ENCODE measurements at places on chromosomes 5 and 9.

DNA sequence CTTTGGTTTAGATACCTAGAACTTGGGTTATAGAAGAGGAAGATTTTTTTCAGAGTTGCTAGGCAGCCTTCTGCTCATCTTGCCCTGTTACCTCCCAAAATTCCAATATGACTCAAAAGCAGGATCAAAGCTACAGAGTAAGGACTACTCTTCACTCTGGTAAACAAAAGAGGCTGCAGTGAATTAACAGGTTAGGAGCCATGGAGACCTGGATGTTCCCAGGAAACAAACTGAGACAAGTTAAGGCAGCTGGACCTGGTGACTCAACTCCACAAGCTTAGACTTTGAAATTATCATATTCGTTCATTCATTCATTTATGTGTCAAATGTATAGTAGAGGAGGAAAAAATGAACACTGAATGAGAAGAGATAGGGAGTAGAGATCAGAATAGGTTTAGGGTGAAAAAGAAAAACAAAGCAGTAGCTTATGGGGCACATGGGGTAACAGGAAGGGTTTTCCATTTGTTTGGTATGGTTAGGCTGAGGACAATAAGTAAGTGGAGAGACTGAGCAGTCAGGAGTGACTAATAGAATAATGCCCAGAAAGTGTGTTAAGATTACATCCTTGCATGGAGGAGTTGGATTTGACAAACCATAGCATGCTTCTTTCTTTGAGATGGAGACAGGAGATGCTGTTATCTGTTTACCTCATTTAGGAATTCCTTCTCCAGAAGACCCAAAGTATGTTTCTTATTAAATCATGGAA is 464.0 kb upstream of the ZNF608 start:
- DNase-seq = peak; percentile 16

DNA sequence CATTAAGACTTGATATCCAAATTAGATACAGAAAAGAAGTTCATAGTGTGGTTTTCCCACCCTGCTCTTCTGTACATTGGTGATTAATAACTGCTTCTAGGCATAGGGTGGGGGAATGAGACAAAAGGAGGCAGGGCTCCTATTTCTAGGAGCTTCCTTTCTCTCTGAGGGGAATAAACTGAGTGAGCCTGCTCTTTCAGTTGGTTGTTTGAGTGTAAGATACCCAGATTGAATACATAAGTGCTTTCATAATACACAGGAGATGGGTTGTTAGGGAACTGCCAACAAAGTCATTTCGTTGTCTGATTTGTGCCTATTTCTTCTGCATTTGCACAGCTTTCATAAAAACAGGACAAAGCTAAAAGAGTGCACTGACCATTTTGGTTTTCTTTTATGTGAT is 48.9 kb upstream of the TTC23L start:
- no peak for DNase-seq

GRCh38 chr5:79069488-79070349 is at the start of the genes BHMT2 and DMGDH:
Gene BHMT2, plus strand, starts transcription at chr5:79069767. Its CDS starts 16 bp downstream, at chr5:79069783.
Gene DMGDH, minus strand, starts transcription at chr5:79069674. Its CDS starts 54 bp downstream, at chr5:79069620.
- DNase-seq = no peak

DNA sequence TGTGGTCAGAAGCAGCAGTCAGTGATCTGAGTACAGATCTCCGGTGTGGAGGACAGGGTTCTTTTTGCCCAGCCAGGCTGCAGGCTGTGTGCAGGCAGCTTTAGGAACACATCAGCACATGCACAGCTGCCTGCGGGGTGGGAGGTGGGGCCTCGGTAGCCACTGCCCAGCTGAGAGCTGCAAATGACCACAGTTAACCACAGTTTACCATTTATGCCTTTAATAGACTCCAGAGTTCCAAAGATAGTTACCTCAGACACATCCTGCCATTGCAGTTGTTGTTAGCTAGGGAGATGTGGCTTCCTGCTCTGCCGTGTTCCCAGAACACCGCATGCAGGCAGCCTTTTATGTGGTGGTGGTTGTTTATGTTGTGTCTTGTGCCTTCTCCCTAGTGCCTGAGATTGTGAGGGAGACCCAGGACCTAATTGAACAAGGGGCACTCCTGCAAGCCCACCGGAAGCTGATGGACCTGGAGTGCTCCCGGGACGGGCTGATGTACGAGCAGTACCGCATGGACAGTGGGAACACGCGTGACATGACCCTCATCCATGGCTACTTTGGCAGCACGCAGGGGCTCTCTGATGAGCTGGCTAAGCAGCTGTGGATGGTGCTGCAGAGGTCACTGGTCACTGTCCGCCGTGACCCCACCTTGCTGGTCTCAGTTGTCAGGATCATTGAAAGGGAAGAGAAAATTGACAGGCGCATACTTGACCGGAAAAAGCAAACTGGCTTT is 10.2 kb downstream of the EXOC3 start:
- no peak for DNase-seq

- DNase-seq = no peak
Measured at GRCh38 chr9:85594316-85594715, 147.4 kb downstream of the AGTPBP1 start.

GRCh38 chr9:91678807-91679580 is 255.4 kb upstream of the NFIL3 start:
- no peak for DNase-seq

DNA sequence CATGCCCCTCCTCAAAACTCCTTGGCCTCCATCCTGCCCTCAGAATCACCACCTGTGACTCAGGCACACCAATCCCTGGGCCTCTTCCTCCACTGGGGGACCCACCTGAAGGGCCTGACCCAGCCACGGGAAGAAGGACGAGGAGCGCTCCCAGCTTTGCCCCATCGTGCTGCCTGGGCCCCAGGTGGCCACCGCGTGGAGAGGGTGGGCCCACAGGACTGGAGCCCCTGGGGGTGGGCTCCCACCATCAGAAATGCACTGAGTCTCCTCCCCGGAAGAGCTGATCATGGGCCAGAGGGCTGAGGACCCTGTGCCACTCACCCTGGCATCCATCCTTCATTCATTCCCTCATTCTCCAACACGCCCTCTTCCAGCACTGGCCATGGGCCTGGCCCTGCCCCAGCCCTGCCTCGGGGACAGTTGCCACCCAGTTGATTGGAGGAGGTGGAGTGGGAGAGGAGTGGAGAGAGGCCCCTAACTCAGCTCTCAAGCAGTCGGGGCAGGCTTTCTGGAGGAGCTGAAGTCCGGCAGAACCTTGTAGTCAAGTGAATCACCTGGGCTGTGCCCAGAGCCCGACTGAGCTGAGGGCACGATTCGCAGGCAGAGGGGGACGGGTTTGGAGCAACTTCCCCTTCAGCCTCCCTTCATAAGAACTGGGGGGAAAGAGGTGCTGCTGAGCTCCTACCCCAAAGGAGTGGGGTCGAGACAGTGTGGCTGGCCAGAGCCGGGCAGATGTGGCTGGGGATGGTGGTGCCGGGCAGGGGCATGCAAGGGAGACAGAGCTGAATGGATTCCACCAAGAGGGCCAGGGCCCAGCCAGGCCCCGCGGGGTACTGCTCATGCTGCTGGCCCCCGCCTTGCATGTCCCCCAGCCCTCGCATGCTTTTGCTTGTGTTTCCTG is 29.6 kb downstream of the DNM1 start:
- DNase-seq = no peak

DNA sequence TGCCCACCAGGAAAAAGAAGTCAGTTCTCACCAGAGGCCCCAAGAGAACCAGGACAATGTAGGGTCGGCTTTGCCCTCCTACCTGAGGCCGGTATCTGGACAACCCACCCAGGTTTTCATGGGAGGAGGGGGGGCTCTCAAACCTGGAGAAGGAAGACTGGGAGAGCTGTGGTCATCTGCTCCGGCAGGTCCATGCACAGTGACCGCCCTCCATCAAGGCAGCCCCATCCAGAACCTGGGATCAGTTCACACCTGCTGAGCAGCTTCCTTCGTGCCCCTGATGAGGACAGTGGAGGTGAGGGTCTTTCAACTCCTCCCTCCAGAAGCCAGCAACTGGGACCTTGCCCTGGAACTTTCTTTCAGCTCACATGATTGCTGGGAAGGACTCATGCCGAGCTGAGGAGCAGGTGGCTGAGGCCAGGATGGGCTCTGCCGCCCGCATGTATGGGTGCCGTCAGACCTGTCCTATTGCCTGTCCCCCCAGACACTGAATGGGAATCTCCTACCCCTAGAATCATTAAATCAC is 20.8 kb upstream of the FIBCD1 start:
- no peak for DNase-seq

DNA sequence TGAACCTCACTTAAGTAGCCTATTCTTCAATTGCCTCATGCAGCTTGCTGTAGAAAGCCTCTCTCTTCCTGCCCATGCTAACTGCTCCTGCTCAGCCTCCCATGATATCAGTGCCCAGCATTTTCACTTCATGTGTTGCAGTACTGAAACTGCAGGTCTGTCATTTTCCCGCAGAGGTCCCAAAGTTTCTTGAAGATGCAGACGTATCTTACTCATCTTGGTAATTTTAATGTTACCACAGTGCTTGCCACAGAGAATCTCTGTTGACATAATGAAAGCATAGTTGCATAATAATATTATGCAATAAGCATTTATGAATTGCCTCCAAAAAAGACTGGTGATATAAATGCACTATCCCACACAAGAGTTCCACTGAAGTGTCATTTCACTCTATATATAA is 561.1 kb upstream of the DAP start:
- no peak for DNase-seq

DNA sequence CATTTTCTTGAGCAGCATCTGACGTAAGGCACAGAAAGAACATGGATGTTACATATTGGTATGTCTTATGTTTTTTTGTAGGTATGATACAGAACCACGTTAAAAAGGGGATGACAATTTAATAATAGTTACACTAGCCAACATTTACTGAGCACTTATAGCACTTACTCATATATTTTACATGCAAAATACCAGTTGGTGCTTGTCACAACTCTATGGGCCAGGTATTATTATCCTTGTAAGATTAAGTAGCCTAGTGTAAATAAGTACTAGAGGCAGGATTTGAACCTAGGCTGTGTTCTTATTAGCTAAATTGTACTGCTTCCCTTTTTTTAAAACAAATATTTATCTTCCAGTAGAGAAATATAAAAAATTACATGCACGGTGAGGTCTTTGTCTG is 83.5 kb downstream of the RANBP17 start:
- DNase-seq = no peak

DNA sequence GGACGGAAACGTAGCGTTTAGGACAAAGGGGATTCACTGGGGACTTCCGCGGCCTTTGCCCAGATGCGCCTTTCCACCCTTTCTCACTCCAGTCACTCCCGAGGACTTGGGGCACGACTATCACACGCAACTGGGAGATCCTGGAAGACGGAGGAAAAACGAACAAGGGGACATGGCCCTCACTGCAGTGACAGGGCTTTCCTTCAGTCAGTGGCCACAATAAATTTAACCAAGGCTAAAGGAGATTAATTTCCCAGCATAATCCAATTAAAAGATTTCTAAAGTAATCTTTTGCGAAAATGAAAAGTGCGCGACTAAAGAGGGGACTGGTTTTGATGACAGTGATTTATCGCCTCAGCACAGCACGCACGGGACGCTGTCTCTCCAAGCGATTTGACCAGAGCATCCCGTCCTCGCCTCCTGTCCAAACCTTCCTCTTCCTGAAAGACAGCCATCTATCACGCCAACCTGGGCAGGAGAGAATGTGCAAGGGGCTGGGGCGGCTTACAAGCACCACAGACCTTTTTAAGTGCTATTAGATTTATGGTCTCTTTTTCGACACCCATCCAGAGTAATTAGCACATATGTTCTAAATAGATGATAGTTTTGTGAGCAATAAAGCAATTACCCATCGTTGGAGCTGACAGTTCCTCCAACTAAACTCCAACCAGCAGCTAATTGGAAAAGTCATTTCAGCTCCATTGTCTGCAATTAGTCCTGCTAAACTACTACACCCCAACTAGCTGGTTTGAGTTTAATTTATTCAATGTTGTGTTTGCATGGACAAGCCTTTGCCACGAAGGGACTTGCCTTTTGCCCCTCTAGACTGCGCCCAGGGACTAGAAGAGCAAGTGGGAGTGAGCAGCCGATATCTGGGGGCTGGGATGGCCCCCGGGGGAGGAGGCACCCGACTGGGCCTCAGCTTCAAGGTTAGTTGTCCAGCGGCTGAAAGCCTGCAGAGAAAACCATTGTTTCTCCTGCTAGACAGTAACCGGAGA is 7.4 kb downstream of the NR2F1-AS1 start:
- DNase-seq = peak; percentile 84

GRCh38 chr5:123819386-123819785 is 307.4 kb downstream of the CSNK1G3 start:
- no peak for DNase-seq
